CD8-positive, alpha-beta memory T cell (primary cell): ENCODE measurements at places on chromosomes 3 and 15.

DNA sequence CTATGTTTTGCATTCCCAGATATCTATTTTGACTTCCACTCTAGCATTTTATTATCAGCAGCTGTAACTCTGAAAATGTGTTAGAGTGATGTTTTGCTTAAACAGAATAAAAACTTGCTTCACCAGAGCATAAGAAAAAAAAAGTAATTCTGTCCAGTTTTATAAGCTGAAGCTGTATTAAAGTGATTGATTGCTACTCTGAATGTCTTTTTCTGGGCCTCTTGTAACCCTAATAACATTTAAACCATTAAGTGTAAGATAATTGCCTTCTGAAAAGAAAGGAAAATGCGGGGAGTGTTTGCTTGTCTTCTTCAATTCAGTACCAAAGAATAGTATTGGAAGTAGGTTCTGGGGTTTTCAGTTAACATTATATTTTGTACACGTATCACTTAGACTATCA, 57.9 kb upstream of the UBE2E1 start:
- H3K27me3 ChIP-seq = peaks cover 6% of the 10 kb centered on the region
- no peaks in the 10 kb centered on the region for H3K4me1 ChIP-seq
- no peak for DNase-seq
- H3K36me3 ChIP-seq = no peaks in the 10 kb centered on the region
- no peak overlapping the region for H3K27ac ChIP-seq
- H3K4me3 ChIP-seq = no peak overlapping the region

- H3K4me1 ChIP-seq = no peaks in the 10 kb centered on the region
- no peak overlapping the region for H3K4me3 ChIP-seq
- no peak overlapping the region for H3K27ac ChIP-seq
- DNase-seq = no peak
Observed at GRCh38 chr3:58150130-58150809, 60.5 kb downstream of the DNASE1L3 start.

DNA sequence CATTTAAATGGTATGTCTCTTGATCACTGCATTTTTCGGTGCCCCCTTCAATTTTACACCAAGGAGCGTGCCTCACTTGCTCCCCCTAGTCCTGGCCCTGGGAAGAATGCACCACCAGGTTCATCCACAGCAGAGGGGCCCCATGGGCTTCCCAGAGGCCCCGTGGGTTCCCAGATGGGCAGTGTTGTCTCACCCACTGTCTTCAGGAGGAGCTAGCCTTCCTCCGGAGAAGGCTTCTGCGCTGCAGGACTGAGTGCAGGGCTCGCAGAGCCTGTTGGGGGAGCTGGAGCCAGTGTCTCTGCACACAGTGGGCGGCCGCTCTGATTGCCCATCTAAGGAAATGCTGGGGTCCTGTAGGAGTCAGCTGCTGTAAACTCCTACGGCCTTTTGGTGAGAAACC, 45.9 kb downstream of the POLR2M start:
- no peaks in the 10 kb centered on the region for H3K36me3 ChIP-seq
- no peak overlapping the region for H3K4me3 ChIP-seq
- H3K4me1 ChIP-seq = no peaks in the 10 kb centered on the region

GRCh38 chr3:36146404-36146803, 233.9 kb upstream of the STAC start:
- no peaks in the 10 kb centered on the region for H3K36me3 ChIP-seq
- H3K27me3 ChIP-seq = no peaks in the 10 kb centered on the region
- no peak for DNase-seq
- H3K27ac ChIP-seq = no peak overlapping the region
- H3K4me1 ChIP-seq = no peaks in the 10 kb centered on the region

DNA sequence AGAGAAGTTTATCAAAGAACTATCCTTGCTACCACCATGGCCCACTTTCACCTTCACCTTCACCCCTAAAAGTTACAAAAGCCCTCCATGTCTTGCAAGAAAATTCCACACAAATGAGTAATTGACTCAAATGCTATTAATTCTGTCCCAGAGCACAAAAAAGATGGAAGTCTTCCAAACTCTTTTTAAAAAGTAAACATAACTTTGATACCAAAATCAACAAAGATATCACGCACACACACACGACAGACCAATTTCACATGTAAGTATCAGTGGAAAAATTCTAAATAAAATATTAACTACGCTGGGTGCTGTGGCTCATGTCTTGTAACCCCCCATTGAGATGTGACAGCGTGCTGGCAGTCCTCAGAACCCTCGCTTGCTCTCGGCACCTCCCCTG, 1.1 kb upstream of the MCCC1 start:
- H3K4me3 ChIP-seq = no peak overlapping the region
- no peaks in the 10 kb centered on the region for H3K27me3 ChIP-seq
- peaks cover 16% of the 10 kb centered on the region for H3K4me1 ChIP-seq
- H3K27ac ChIP-seq = no peak overlapping the region

DNA sequence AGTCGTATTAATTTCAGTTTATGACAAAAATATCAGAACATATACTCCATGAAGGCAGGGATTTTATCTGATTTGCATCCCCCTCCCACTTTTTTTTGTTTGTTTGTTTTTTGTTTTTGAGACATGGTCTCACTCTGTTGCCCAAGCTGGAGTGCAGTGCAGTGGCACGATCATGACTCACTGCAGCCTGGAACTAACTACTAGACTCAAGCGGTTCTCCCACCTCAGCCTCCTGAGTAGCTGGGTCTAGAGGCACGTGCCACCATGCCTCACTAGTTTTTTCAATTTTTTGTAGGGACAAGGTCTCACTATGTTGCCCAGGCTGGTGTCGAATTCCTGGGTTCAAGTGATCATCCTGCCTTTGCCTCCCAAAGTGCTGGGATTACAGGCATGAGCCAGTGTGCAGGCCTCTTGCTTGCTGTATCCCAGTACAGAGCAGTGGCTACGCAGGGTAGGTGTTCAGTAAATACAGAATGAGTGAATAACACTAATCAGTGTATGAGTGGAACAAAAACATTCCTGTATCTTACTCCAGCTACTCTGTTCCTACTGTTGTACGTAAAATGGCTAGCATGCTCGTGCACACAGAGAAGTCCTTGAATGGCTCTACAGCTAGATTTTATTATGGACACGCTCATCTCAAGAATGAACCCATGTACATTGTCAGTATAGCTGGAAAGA, 272.4 kb downstream of the FOXP1 start:
- no peak overlapping the region for H3K4me3 ChIP-seq
- peaks cover 45% of the 10 kb centered on the region for H3K4me1 ChIP-seq
- no peaks in the 10 kb centered on the region for H3K36me3 ChIP-seq
- H3K27ac ChIP-seq = no peak overlapping the region
- no peak for DNase-seq
- no peaks in the 10 kb centered on the region for H3K27me3 ChIP-seq
